ENCODE measurements at places on chromosomes 3 and 15.
A peak's percentile ranks its signal among the peaks of the same experiment; 100 is the strongest.

GRCh38 chr15:77187751-77188464 is 117.0 kb upstream of the TSPAN3 start:
- no peak for DNase-seq

GRCh38 chr3:187208159-187208558 is 10.9 kb downstream of the RTP1 start:
- DNase-seq, result no peak

GRCh38 chr3:121063628-121064027 is 155.6 kb downstream of the STXBP5L start:
- no peak for DNase-seq

DNA sequence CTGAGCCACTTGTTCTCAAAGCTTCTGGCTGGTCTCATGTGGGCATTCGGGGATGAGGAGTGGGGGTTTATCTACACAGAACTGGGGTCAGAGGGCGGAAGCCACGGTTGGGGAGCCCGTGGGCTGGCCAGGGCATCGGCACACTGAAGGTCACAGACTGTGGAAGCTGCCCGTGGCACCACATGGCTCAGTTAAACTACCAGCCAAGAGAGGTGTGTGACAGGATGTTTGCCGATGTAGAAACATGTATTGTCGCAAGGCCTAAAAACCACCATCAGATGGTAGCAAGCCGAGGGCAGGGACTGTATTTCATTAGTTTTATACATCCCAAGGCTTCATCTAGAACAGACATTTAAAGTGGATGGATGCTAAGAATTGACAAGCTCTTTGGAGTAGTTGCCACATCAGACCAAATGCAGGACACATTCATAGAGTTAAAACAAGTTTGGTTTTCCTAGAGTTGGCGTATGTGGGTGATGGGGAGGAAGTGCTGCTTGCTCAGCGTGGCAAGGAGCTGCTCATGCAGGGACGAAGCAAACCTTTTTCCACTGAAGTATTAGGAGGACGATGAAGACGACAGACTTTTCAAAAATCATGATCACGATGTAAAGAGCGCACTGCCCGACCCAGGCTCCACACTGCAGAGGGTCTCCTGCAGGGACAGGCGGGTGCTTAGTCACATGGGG is 9.6 kb upstream of the MUSTN1 start:
- DNase-seq, result no peak

GRCh38 chr3:43759297-43759782 is 68.6 kb downstream of the ABHD5 start:
- no peak for DNase-seq

GRCh38 chr3:151052756-151053155 is 32.7 kb upstream of the MED12L start:
- no peak for DNase-seq

GRCh38 chr3:29759411-29760225 is 478.7 kb downstream of the RBMS3 start:
- peak; percentile 26 for DNase-seq

- DNase-seq, result no peak
Measured at GRCh38 chr3:36894914-36895313, 49.9 kb downstream of the TRANK1 start.

- no peak for DNase-seq
Measured at GRCh38 chr15:79418693-79419279, 13.3 kb upstream of the MINAR1 start.

Data from NCI-H1436 (cell line).